ENCODE measurements at places on chromosomes 4 and X.

- DNase-seq = no peak
These were observed 225.8 kb upstream of the ARSJ start for GRCh38 chr4:114205261-114205660.

GRCh38 chr4:69785211-69785831 lies 24.9 kb upstream of the SULT1B1 start:
- no peak for DNase-seq

DNA sequence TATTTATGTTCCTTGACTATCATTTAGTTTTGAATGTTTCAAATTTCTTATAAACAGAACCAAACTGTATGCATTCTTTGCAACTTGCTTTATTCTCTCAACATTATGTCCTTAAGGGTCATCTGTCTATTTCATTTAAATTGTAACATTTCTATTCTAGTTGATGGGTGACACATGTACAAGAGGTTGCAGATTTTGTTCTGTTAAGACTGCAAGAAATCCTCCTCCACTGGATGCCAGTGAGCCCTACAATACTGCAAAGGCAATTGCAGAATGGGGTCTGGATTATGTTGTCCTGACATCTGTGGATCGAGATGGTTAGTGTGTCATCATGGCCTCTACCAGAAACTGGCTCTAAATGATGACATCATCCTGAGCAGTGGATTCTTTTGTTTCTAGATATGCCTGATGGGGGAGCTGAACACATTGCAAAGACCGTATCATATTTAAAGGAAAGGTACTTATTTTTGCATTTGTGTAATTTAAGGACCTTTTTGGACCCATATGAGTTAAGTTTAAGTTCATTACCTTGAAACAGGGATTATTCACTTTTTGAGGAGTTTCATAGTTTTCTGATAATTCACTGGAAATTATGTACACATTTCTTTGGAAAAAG lies 6.1 kb downstream of the LIAS start:
- peak; percentile 87 for DNase-seq

GRCh38 chrX:15475021-15475420 lies 18.1 kb downstream of the PIR start:
- no peak for DNase-seq

- no peak for DNase-seq
These were observed 76.5 kb upstream of the BOD1L1 start for GRCh38 chr4:13704035-13704434.

DNA sequence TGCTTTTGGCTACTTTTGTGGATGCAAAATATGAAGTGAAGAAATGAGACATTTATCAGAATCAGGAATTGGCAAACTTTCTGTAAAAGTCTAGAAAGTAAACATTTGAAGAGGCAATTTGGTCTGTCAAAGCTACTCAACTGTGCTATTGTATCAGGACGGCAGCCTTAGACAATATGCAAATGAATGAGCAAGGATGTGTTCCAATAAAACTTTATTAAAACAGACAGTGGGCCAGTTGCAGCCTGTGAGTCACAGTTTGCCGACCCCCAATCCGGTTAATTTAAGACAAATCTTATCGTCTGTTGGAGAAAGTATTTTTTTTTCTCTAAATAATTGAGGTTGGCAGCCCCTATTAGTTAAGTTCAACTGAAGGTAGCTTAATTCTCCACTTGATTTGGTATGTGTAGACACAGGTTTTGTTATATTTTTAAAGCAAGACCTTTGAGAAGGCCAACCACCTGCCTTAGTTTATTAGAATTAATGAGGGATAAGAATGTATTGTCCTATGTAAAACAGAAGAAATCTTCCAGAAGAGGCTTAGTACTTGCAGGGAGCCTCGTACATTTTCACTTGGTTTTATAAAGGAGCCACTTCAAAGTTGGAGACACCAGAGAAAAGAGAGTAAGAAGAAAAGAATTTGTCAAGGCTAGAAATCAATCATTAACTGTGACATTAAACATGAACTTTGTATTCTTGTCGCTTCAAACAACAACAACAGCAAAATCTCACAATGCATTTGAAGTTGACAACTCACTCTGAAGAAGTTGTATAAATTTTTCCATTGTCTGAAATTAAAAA lies 81.6 kb upstream of the FAT1 start:
- no peak for DNase-seq

GRCh38 chrX:41518841-41519220 lies 71.7 kb downstream of the NYX start:
- DNase-seq = peak; percentile 33

- DNase-seq = no peak
These were observed 60.5 kb downstream of the DTHD1 start for GRCh38 chr4:36341936-36342335.

DNA sequence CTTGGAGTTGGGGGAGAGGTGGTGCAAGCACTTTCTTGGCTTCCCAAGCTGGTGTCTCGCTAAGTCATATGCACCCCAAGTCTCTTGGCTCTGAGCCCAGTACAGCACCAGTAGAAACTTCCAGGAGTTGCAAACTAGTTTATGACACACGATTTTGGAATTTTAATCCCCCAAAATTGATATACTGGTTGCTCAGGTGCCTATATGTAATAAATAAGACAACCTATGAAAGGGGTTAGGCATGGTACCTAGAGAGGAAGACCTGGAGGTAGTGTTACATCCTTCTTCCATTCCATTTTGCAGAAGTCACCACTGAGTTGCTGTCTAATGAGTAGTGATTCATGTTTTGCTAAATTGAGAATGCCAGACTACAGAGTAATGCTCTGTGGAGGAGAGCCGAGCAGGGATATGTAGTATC lies 4.3 kb upstream of the SLC4A4 start:
- DNase-seq = peak; percentile 59

GRCh38 chr4:47876310-47876709 lies 38.1 kb downstream of the NFXL1 start:
- no peak for DNase-seq
